ENCODE measurements at places on chromosomes 4 and X.
A peak's percentile ranks its signal among the peaks of the same experiment; 100 is the strongest.

DNA sequence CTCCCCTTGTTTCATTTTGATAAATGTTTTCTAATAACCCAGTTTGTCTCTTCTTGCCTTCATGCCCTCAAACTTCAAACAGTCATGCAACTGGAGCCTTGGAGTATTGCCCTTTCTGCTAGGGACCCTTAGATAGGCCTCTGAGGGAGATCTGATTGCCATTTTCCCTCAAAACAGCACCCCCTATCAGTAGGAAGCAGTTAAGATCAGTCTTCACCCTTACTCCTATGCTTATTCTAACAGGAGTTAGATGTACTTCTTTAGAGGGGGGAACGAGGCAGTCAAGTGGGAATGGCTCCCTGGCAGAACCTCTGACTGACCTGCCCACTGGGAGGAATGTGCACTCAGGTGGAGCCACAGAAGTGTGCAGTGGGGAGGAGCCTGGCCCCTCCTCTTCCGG, 74.1 kb downstream of the FAM47A start:
- DNase-seq, result no peak

GRCh38 chr4:48493452-48494100, 3.5 kb downstream of the ZAR1 start:
- peak; percentile 5 for DNase-seq

- DNase-seq, result no peak
Observed at GRCh38 chr4:141016117-141016798, 117.0 kb downstream of the RNF150 start.

DNA sequence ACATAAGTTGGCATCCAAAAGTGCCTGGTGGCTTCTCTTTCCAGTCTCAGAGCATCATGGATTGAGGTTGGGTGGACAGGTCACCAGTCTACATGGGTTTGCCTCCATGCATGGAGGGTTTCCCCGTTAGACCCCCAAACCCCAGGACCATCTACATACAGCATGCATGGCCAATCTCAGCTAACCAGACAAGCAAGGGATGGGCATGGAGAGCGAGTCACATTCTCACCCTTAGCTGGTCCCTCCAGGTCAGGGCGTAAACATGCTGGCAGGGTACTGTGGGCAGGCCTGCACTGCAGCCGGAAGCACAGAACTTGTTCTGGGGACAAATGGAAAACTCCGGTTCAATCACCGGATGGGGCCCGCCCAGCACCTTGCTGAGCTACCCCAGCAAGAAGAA, 37.3 kb downstream of the HCCS start:
- no peak for DNase-seq

GRCh38 chr4:85658766-85659439, 184.0 kb downstream of the ARHGAP24 start:
- no peak for DNase-seq

Data from MV-4-11 (cell line).